Effector CD4-positive, alpha-beta T cell (primary cell): ENCODE measurements at places on chromosomes 11 and 22.

DNA sequence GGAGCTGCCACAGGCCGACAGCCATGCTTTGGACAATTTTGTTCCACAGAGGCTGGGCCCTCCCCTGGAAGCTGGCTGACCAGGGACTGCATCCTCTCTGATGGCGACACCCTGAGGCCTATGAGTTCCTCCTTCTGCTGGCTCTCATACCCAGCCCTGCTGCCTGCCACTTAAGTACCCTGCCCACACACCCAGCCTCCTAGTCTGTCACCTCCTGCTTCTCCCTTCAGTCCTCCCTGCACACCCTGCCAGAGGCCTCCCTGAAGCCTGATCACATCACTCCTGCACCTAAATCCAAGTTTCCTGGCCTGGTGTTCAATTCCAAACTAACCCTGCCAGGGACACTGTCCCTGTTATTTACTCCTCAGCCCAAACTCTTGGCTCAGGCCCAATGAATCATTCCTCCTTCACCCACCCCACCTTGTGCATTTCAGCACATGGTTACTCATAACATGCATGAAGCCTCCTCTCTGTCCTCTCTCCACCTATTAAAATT, 136.7 kb upstream of the NECTIN1 start:
- no peak for DNase-seq

DNA sequence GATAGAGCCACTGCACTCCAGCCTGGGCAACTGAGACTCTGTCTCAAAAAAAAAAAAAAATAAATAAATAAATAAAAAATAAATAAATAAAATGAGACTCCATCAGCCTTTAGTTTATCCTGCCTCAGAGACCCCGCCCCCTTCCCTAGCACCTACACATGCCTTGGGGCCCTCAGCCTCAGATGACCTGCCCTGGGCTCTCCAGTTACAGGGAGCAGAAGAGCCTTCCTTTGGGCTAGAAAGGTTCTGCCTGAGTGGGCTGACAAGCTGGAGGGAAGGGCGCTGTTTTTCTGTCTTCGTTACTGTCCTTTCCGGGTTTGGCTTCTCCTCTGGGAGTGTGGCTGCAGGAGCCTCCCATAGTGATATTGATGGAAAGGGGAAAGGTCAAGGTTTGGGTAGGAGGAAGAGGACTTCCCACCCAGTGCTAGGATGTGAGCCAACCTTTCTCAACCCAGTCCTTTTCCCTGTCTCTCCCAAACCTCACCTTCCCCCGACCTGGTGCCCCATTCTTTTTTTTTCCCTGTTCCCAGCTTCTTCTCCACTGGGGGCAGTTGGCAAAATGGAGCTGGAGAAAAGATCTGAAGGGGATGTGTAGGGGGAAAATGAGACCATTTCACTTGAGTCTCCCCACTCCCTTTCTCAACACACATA, 1.5 kb upstream of the SF3B2 start:
- DNase-seq: no peak

GRCh38 chr11:128881221-128881620, 9.9 kb upstream of the KCNJ5 start:
- no peak for DNase-seq

DNA sequence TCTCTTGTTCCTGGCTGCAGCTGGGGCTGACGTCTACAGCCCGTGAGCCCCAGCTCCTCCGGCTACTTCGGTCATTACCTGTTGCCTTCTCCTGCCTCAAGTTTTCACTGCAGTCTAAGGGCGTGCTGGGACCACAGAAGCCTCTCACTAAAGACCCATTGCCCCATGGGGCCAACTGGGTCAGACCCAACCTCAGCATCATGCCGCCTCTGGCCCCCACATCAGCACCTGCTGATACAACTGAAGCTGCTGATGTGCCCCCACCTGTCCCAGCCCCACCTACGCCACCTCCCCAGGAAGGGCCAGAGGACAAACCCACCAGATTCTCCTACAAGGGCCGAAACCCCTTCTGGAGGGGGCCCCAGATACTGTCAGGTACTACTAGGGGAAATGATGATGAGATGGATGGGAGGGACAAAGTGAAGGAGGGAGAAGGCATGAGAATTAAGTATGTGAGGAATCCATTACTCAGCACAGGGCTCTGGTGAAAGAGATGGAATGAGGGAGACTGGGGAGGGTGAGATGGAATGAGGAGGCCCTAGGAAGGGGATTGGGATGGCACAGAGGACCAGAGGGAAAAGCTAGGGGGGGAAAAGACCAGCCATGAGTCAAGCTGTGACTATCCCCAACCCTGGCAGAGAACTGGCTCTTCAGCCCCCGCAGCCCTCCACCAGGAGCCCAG, 5.1 kb downstream of the C11orf42 start:
- DNase-seq: no peak

GRCh38 chr11:72100462-72100861, 2.6 kb downstream of the LAMTOR1 start:
- no peak for DNase-seq

GRCh38 chr11:70551351-70552166, 153.2 kb downstream of the CTTN start:
- DNase-seq: no peak

DNA sequence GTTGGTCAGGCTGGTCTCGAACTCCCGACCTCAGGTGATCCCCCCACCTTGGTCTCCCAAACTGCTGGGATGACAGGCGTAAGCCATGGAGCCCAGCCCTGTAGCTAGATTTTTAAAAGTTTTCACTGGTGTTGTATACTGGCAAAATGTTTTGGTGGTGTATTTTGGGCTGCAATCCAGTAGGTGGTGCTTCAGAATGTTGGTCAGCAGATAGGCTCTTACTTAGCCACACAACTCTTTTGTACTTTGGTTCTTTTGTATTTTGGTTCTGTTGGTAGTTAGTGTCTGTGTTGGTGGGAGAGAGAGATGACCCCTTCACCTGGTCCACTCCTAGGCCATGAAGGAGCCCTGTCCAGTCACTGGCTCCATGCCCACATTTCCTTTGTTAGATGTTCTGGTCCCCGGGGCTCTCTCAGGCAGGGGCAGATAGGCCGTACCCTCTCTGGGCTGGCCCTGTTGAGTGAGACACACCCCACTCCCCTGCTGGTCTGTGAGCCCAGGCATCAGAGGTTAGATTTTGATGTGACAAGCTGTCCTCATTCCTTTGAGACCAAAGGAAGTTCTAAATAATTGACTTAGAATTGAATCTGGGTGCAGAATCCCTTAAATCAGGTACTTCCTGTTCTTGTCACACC, 123.8 kb downstream of the DDX10 start:
- DNase-seq: no peak

DNA sequence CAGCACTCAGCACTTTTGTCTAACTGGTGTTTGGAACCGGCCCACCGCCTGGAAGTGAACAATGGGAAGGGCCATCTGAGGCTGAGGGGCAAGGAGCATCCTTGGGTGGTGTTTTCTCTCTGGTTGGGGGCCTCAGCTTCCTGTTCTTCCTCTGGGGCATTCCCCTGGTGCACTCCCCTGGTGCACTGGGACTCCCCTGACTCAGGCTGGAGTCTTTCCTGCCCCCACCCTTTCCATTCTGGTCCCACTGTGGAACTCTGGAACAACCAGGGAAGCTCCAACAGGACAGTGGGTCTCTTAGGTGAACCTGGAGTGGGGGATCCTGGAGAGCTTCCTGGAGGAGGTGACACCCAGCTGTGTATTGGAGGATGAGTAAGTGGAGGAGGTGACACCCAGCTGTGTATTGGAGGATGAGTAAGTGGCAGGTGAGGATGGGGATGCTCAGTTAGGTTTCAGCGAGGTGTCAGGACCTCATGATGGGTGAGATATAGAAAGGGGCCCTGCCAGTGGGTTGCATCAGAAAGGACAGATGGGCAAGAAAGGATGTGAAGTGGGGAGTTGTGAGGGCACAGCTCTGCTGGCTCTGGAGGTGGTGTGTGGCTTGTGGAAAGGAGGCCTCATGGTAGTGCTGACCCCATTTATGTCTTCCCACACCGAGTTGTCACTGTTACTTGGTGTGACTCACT, 132.1 kb downstream of the OSBP2 start:
- no peak for DNase-seq

DNA sequence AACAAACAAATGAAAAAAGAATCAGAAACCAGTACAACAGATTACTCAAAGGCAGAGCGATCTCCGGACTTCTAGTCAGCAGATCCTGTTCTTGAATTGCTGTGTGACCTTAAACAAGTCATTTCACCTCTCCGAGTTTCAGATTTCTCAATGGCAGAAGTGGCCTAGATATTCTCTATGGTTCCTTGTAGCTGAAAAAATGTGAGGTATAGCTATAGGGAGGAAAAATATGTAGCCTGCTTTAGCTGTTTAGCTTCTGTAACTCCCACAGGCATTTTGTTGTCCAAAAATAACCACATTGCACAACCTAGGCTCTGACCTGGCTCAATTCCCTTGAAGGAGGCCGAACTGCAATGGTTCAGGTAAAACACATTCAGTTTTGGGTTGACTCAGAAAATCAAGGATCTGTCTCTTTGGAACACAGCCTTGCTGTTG, 100.7 kb downstream of the DBX1 start:
- DNase-seq: no peak

DNA sequence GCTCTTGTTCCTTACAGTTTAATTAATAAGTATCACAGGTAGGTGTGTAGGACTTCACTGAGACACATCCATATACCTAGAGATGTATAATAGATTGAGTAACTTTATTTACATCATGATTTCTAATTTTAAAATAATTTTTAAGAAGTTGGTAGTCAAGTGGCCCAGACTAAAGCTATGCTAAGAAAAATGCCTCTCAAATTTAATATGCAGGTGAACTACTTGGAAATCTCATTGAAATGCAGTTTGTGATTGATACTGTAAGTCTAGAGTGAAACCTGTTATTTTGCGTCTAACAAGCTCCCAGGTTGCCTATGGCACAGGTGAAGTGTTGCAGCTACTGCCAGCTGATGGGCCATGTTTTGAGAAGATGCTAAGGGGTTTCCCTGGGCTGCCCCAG, at the start of gene OOSP4B:
Gene OOSP4B, plus strand, starts transcription at position 301 of the 400 bp plus-strand sequence.
- DNase-seq: no peak

DNA sequence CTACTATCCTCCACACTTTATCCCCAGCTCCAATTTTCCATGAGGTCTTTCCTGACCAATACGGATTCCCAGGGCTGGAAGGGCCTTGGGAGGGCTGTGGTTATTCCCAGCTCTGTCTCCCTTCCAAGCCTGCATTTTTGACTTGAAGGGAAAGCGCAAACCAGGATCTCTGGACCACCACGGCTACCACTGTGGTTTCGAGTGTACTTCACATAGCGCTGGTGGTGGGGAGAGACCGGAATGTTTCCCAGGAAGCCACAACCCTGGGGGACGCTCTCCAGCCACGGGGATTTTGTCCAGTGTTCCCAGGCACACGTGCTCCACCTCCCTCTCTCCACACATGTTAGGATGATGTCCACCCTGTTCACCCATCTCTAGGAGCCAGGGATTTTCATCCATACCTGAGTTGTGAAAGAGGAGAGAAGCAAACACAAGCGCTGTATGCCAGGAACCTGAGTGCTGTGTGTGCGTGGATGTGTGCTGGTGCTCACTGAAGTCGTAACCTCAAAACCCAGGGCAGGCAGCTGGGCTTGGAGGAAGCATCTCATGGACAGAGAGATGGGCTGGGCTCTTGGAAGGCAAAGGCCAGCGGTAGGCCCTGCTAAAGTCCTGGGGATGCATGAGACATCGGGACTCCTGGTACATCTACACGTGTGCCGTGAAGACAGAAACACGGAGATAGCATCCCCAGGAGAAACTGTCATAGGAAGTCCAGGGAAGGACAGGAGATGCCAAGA, 1.3 kb upstream of the NPTXR start:
- DNase-seq: no peak

DNA sequence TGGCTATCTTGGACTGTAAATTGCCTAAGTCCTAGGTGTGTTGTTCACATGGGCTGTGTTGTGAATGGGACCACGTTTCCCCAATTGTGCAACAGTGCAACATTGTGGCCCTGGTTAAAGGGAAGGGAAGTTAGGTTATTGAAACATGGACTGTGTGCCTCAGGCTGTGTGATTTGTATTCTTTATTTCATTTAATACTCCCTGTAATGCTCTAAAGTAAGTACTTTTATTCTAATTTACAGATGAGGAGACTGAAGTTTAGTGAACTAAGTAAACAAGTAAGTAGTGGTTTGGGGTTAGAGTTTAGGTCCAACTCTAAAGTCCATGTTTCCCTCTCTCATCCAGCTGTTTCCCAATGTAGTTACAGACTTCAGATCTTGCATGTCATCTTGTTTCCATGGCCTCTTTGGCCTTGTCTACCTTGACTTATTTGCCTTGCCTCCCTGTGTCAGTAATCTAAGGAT, 77.7 kb downstream of the STIM1 start:
- DNase-seq: no peak

DNA sequence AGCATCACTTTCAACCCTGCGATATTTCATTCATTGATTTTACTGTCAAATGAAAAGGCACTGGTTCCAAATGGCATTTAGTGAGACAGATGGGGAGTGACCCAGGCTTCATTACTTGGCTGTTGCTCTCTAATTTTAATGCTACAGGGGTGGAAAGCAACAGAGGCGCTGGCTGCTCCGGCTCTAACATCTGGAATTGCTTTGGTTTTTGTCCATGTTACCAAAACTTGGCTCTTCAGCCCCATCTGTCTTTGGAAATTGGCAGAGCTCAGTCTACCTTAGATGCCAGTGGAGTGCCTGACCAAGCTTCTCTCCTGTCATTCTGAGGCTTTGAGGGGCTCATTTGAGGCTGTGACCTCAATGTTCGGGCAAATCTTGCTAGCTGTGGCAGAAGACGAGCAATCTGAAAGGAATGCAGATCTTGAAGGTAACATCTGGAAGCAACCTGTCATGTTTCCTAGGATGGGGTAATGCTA, 409.5 kb upstream of the SYN3 start:
- no peak for DNase-seq

DNA sequence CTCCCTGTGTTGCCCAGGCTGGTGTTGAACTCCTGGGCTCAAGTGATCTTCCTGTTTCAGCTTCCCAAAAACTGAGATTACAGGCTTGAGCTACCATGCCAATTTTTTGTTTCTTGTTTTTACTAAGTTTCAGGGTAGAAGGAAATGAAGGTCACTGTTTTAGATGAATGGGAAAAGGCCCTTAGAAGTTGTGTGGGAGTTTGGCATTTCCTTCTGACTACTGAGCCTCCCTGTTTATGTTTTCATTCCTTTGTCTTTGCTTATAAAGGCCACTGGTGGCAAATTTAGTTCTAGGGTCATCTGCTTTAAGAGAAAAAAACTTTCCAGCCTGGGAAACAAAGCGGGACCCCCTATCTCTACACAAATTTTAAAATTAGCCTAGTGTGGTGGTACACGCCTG, 22.1 kb downstream of the SRPRA start:
- DNase-seq: no peak

DNA sequence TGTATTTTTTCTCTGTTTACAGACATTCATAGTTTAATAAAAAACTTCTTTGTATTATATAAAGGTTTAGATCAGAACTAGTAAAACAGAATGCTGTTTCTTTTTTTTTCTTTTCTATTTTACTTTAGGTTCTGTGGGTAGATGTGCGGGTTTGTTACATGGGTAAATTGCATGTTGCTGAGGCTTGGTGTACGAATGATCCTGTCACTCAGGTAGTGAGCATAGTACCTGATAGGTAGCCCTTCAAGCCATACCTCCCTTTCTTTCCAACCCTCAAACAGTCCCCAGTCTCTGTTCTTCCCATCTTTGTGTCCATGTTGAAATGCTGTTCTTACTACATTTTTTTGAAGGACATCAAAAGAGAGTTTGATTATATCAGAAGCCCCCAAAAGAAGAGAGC, 3.2 kb downstream of the ATM start:
- no peak for DNase-seq
